ENCODE measurements at places on chromosomes 11 and 22. TPM values are rescaled to one million over a fixed set of nuclear protein-coding genes. Genes with fewer than 3 reads are reported as not detected.

DNA sequence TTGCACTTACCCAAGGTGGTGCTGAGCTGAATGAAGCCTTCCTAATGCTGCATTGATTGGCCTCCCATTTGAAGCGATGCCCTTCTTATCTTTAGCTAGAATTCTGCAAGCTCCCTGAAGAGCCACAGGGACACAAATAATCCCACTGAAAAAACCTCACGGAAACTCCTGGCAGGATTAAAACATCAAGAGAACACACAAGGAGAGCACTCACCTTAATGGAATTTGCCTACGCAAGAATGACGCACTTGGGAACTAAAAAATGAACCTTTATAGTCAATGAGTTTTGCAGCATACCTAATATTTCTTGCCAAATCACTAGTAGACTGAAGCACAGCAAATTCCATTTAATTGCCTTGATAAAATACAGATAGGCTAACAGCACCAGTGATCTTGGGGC, 232.8 kb upstream of the UBASH3B start:
- peak; percentile 30 for DNase-seq

GRCh38 chr22:32629573-32629957, 155.0 kb downstream of the FBXO7 start:
- DNase-seq = no peak

GRCh38 chr11:122167100-122167499, 51.1 kb upstream of the BLID start:
- DNase-seq = no peak

GRCh38 chr22:44400763-44401060, 88.0 kb upstream of the SHISAL1 start:
- DNase-seq = no peak

- no peak for DNase-seq
Measured at GRCh38 chr11:31649129-31649966, 139.8 kb downstream of the ELP4 start.

GRCh38 chr11:16792426-16792825, 54.0 kb downstream of the C11orf58 start:
- no peak for DNase-seq

GRCh38 chr22:46491946-46492345, 45.5 kb downstream of the CELSR1 start:
- no peak for DNase-seq

GRCh38 chr11:90587896-90588295, 365.0 kb upstream of the CHORDC1 start:
- no peak for DNase-seq

GRCh38 chr11:1564535-1565172, 7.4 kb downstream of the DUSP8 start:
- DNase-seq = peak; percentile 88

MS4A6E gene
- not detected for total RNA-seq

DDTL gene
- total RNA-seq = 3.6 TPM

DNA sequence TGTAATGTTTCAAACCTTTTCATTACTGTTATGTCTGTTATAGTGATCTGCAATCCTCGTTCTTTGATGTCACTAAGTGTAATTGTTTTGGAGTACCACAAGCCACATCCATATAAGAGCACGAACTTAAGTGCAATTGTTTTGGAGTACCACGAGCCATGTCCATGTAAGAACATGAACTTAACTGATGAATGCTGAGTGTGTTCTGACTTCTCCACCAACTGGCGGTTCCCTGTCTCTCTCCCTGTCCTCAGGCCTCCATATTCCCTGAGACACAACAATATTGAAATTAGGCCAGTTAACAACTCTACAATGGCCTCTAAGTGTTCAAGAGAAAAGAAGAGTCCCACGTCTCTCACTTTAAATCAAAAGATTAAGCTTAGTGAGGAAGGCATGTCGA, 23.5 kb downstream of the TESMIN start:
- DNase-seq = no peak

PRR5L gene
- 46.9 TPM for total RNA-seq

GRCh38 chr11:12182676-12183541, 72.5 kb downstream of the MICAL2 start:
- peak; percentile 29 for DNase-seq

DUSP8 gene
- 2.4 TPM for total RNA-seq

KCTD14 gene
- total RNA-seq = 0.48 TPM

GRCh38 chr11:127709960-127710359, 709.4 kb upstream of the KIRREL3 start:
- DNase-seq = peak; percentile 13

GRCh38 chr22:19094393-19094997, 27.7 kb downstream of the DGCR2 start:
- DNase-seq = no peak

DNA sequence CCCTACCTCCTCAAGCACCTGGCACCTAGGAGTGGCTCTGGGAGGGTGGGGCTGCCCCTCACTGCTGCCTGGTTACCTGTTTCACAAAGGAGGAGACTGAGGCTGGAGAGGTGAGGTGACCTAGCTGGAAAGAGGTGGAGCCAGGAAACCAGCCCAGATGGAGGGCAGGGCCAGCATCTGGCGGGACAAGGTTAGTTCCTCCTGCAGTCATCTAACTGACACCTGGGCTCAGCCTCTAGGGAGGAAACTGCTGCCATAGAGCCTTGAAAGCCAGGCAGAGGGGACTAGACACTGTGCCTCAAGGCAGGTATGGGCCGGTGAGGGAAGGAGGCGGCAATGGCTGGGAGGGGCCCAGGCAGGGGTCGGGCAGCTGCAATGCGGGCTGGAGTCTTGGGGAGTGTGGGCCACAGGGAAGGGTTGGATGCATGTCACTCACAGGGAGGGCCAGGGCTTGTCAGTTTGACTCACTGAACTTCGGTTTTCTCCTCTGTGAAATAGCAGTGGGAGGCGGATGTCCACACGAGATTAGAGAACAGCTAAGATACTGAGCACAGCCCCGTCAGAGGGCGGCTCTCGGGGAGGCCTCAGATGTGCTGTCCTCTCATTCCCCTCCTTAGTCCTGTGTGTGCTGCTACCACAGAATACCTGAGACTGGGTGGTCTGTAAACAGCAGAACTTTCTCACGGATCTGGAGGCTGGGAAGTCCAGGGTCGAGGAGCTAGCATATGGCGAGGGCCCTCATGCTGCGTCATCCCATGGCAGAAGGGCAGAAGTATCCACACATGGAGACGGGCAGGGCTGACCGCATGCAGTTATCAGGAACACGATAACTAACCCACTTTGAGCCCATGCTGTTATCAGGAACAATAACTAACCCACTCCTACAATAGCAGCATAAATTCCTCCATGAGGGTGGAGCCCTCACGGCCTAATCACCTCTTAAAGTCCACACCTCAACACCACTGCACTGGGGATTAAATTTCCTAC, 16.1 kb downstream of the MGAT3 start:
- peak; percentile 85 for DNase-seq

CHRM1 gene
- 2.4 TPM for total RNA-seq

Data from umbilical cord (tissue), 2 donors.